Right renal cortex interstitium (tissue), 3 donors: ENCODE measurements at places on chromosomes 6 and 20. TPM values are rescaled to one million over a fixed set of nuclear protein-coding genes. Genes with fewer than 3 reads are reported as not detected.

DNA sequence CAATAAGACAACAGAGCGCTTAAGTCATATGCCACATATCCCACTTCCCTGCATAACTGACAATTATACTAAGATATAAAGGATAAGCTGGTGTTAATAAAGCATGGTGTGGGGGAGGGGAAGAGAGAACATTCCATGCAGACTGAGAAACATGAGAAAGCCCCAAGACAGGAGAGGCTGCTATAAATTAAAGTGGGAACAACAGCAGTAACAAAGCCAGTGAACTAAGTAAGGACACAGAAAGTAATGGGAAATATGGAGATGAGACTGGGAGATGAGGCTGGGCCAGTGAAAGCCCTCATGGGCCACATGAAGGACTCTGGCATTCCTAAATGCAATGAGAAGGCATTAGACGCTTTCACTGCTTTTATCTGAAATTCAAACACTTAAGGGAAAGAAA, 41.3 kb downstream of the SESN1 start:
- peak; percentile 59 for DNase-seq

GRCh38 chr6:17710331-17710730, 3.6 kb upstream of the NUP153 start:
- DNase-seq, result no peak

The SEMG1 gene
- not detected for polyA plus RNA-seq

DNA sequence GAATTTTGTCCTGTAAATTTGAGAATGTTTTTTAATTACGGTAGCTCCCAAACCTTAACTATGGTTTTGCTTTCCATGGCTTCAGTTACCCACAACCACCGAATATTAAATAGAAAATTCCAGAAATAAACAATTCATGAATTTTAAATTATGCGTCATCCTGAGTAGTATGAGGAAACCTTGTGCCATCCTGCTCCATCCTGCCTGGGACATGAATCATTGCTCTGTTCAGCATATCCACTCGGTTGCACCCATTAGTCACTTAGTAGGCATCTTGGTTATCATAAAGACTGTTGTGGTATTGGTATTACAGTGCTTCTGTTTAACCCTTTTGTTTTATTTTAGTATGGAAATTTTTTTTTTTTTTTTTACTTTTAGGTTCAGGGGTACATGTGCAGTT, 39.7 kb downstream of the KCNS1 start:
- no peak for DNase-seq

DNA sequence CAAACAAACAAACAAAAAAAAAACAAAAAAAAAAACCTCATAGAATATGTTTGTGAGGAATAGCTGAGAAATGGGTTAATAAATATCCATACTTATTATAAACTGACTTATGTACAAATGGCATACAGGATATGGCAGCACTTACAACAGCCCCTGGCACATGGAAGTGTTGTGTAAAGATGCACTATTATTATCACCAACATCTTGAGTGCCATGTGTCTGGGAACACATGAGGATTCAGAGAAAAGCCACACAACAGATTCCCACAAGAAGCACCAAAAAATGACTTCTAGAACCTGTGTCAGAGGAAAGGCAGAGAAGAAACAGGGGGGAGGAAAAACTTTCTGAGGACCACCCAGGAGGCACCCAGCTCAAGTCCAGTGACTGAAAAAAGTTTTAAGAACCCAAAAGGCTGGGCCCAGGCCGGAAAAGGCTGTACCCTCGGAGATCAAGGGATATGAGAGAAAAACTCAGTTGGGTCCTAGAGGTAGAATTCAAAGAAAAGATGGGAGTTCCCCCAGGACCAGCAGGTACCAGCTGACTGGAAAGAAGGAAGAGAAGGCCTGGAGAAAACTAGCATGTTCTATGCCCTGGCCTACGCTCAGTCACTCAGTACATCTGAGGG, 9.4 kb upstream of the TAF8 start:
- DNase-seq, result no peak

The POPDC3 gene
- 0.26 TPM for polyA plus RNA-seq
